IMR-90 (cell line): ENCODE measurements at places on chromosomes 5 and 9. TPM values are rescaled to one million over a fixed set of nuclear protein-coding genes. Genes with fewer than 3 reads are reported as not detected.

IER5L gene
- total RNA-seq = 12.5 and 14.4 TPM in 2 replicates

INSL6 gene
- total RNA-seq = not detected in 2 replicates

ARHGEF28 gene
- 13.9 and 16.0 TPM in 2 replicates for total RNA-seq

DMRTA1 gene
- total RNA-seq = under 0.01 TPM in 2 replicates

KIF24 gene
- 2.5 and 3.0 TPM in 2 replicates for total RNA-seq

TLR4 gene
- under 0.01 TPM in 2 replicates for total RNA-seq

PCDHA4 gene
- total RNA-seq = under 0.01 and 0.28 TPM in 2 replicates

TGFBI gene
- total RNA-seq = 483 and 618 TPM in 2 replicates

NMRK1 gene
- 5.7 and 6.7 TPM in 2 replicates for total RNA-seq

LCN9 gene
- not detected in 2 replicates for total RNA-seq

AHRR gene
- 15.6 and 16.7 TPM in 2 replicates for total RNA-seq
